Sigmoid colon (tissue), 7 donors: ENCODE measurements at places on chromosomes 13 and 19. TPM values are rescaled to one million over a fixed set of nuclear protein-coding genes. Genes with fewer than 3 reads are reported as not detected.

KLF1 gene
- polyA plus RNA-seq: not detected

- no peak overlapping the region for H3K4me3 ChIP-seq
- no peaks in the 10 kb centered on the region for H3K4me1 ChIP-seq
- DNase-seq: no peak
- H3K27me3 ChIP-seq: no peaks in the 10 kb centered on the region
- H3K36me3 ChIP-seq: no peaks in the 10 kb centered on the region
- peak overlapping the region; percentile 65 for H3K27ac ChIP-seq
These were observed 194.4 kb downstream of the GGACT start for GRCh38 chr13:100394005-100394695.

DNA sequence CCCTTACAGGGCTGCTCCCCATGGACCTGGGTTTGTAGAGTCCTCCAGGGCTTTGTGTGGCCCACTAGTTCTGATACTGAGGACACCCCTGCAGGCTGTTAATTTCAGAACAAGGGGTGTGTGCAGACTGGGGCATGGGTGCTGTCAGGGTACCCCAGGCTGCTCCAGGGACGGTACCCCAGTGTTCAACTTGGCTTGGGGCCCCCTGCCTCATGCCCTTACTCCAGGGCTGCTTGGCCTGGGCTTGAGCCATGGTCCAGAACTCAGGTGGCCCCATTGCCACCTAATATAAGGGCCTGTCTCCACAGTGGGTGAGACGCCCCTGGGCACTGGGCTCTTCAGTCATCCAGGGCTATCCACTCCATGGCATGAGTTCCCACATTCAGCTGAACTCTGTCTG lies 1417.6 kb downstream of the UQCRFS1 start:
- DNase-seq: no peak
- H3K27me3 ChIP-seq: no peaks in the 10 kb centered on the region
- no peaks in the 10 kb centered on the region for H3K36me3 ChIP-seq
- H3K4me3 ChIP-seq: no peak overlapping the region

GRCh38 chr13:60329221-60329923 lies 67.6 kb upstream of the TDRD3 start:
- H3K36me3 ChIP-seq: no peaks in the 10 kb centered on the region
- no peaks in the 10 kb centered on the region for H3K27me3 ChIP-seq
- H3K27ac ChIP-seq: no peak overlapping the region
- H3K4me3 ChIP-seq: no peak overlapping the region

DNA sequence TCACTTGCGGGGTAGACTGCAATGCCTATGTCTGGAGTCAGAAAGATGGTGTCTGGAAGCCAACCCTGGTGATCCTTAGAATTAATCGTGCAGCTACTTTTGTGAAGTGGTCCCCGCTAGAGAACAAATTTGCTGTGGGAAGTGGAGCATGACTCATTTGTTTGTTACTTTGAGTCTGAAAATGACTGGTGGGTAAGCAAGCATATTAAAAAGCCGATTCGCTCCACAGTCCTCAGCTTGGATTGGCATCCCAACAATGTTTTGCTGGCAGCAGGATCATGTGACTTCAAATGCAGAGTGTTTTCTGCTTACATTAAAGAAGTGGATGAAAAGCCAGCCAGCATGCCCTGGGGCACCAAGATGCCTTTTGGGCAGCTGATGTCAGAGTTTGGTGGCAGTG lies 9.5 kb upstream of the ERVV-1 start:
- H3K4me1 ChIP-seq: no peaks in the 10 kb centered on the region
- H3K4me3 ChIP-seq: no peak overlapping the region
- H3K27ac ChIP-seq: no peak overlapping the region
- no peak for DNase-seq
